ENCODE measurements at places on chromosomes 13 and 19.
A peak's percentile ranks its signal among the peaks of the same experiment; 100 is the strongest.

GRCh38 chr19:7815325-7815724, 14.7 kb upstream of the EVI5L start:
- DNase-seq, result no peak

DNA sequence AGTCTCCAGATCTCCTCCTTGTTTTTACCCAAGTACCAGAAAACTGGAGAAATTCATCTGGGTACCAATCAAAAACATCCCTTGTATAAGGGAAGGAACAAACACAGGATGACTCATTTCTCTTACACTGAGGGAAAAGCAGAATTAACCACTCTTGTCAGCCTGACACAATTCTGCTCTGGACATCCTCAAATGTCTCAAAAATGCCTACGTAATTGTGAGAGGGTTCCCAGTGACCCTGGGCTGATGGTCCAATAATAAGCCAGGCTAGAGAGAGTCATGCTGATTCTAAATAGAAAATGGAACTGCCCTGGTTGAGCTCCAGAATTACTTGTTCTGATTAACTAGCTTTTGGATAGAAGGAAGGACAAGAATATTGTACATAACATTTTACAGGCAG, 14.5 kb downstream of the ZNF708 start:
- peak; percentile 62 for DNase-seq

DNA sequence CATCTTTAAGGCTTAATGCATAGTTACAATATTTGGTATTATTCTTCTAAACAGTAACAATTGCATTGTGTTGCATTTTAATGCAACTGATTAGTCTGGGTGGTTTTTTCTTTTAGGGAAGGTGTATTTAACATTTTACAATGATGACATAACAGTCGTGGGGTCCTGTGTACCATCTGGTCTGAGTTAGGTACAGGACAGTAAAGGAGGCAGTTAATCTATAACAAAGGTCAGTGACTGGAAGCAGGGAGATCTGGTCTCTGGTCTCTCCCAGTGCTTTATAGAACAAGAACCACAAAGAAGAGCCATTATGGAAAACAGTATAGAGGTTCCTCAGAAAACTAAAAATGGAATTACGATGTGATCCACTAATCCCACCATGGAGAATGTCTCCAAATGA, 2.7 kb upstream of the OR7G2 start:
- no peak for DNase-seq

DNA sequence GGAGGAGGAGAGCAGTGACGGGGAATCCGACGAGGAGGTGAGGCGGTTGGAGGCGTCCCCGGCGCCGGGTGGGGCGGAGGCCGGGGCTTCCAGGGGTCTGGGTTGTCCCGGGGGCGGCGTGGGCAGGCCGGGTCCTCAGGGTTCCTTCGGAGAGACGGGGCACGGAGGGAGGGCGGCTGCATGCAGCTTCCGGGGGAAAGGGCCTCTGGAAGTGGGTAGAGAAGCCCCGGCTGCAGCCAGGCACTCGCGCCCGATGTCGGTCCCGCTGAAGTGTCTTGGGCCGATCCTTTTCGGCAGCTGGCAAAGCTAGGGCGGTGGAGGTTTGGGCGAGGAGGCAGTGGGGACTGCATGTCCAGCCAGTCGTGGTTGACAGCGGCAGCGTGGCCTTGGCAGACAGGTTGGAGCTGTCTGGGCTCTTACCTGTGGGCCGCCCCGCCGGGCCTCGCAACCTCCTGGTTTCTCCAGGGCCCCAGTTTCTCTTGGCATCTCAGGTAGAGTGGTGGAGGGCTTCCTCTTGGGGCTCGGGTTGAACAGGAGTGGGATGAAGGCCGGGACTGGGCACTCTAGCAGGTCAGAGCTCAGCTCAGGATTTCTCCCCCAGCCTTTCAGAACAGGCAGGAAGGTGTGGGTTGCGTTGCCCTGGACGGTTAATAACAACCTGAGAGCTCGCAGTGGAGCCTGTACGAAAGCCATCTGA, 690 bp downstream of the KMT2B start:
- peak; percentile 24 for DNase-seq

DNA sequence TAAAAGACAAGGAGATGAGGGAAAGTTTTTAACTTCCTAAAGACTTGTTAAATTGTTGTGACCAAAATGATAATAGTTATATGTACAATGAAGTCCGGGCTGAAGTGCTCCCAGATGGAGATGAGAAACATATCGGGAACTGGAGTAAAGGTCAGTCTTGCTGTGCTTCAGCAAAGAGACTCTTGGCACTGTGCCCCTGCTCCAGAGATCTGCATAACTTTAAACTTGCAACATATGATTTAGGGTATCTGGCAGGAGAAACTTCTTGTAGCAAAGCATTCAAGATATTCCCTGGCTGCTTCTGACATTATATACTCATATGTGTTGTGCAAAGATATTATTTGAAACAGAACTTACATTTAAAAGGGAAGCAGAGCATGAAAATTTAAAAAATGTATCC, 786.6 kb upstream of the SLITRK6 start:
- no peak for DNase-seq

All from suppressor macrophage treated with lipopolysaccharide for 4 hours (primary cell).